Activated CD8-positive, alpha-beta memory T cell treated with anti-CD3 and anti-CD28 coated beads for 4 hours (primary cell): ENCODE measurements at places on chromosomes 1 and 21.

- DNase-seq: no peak
Measured at GRCh38 chr1:119884711-119885110, 11.6 kb downstream of the ADAM30 start.

- DNase-seq: no peak
Measured at GRCh38 chr21:33315946-33316710, 8.6 kb upstream of the IFNAR1 start.

GRCh38 chr1:32485554-32486255 is 20.8 kb downstream of the ZBTB8B start:
- no peak for DNase-seq

- DNase-seq: no peak
Measured at GRCh38 chr1:100458661-100459357, 79.1 kb upstream of the GPR88 start.

DNA sequence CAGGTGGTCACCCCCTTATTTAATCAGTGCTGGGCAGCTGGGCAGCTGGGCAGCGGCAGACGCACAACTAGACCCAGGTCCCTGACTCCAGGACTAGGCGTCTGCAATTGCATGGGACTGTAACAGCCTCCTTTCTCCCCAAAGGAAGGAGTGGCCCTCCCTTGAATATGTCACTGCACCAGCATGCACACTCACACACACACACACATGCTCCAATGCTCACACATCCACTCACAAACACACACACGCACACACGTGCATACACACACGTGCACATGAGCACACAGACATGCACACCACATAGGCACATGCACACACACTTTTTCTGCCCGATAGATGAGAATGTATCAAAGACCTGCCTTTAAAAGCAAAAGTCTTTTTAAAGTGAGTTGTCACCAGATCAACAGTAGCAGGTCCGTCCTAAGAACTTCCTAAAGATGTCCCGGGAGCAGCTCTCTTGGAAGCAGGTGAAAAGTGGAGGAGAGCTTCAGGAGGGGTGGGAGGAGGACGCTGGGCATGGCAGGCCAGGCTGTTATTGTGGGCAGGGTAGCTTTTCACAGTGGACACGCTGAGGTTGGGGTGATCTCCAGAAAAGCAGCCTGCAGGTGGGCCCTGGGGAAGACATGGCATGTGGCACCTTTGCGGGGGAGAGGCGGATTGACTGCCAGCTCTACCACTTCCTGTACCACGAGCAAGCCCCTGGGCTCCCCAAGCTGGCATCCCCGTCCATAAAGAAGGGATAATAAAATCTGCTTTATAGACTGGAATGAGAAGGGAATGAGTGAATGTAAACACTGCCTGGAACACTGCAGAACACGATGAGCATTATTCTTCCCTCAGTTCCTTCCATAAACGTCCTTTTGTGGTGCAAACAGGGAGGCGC is 1.7 kb downstream of the PDE9A start:
- no peak for DNase-seq

DNA sequence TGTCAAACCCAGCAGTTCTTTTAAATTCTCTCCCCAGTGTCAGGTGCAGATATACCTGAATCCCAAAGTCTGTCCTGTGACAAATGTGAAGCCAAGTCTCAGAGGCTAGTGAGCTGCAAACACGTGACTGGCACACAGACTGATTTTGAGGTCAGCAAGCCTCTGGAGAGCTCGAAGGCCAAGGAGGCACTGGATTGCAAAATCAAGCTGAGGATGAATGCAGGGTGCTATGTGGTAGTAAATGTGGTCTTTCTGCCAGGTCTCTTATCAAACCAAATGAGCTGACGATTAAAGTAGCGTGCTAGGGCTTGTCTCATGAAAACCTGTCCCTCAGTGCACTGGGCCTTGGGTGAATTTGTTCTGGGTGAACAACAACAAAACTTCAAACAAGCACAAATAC is 20.6 kb downstream of the GPR3 start:
- DNase-seq: no peak

GRCh38 chr1:203214871-203215270 is 14.6 kb downstream of the CHIT1 start:
- no peak for DNase-seq

DNA sequence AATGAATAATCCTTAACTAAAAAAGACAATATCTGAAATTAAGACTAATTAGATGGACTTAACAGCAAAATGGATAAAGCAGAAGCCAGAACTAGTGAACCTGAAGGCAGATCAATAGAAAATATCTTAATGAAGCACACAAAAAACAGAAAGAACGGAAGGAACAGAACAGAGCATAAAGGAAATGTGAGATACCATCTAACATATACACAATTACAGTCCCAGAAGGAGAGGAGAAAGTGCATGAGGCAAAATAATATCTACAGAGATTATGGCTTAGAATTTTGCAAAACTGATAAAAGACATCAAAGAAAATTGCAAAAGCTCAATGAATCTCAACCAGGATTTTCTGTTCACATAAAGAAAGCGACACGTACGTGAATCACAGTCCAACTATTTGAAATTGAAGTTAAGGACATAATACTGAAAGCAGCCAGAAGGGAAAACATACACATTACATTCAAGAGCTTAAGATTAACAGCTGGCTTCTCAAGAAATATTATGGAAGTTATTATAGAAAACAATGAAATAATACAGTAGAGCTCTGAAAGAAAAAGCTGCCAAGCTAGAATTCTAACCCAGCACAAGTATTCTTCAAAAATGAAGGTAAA is 182.0 kb downstream of the CDC42BPA start:
- no peak for DNase-seq

GRCh38 chr1:182301467-182302198 is 90.0 kb downstream of the GLUL start:
- DNase-seq: no peak

- DNase-seq: no peak
Measured at GRCh38 chr21:33937931-33938339, 22.3 kb upstream of the ATP5PO start.

- no peak for DNase-seq
Measured at GRCh38 chr1:180560868-180561600, 2.3 kb downstream of the OVAAL start.

- no peak for DNase-seq
Measured at GRCh38 chr1:201552941-201553351, 14.0 kb downstream of the NAV1 start.

DNA sequence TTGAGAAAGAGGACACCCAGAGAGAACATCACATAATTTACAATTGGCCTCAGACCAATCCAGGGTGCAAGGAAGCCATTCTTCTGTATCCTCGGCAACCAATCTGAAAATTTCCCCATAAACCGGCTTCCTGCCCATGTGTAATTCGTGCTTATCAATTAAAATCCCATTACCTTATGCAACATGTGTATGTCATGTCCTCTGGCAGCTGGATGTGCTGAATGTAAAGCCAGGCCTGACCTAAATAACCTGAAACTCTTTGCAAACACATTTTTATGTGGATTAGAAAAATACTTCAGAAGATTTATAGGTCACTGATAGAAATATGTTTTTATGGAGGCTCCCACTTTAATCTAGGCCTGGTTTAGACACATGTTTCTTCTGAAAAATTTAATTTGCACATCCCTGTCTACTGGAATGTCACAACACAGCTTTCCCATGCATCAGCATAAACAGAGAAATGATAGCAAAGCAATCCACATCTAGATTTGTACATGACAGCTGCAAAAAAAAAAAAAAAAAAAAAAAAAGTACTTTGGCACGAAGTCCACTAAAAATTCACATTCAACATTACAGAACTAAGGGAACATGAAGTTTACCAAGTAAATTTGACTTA is 69.4 kb upstream of the SAMSN1 start:
- no peak for DNase-seq

DNA sequence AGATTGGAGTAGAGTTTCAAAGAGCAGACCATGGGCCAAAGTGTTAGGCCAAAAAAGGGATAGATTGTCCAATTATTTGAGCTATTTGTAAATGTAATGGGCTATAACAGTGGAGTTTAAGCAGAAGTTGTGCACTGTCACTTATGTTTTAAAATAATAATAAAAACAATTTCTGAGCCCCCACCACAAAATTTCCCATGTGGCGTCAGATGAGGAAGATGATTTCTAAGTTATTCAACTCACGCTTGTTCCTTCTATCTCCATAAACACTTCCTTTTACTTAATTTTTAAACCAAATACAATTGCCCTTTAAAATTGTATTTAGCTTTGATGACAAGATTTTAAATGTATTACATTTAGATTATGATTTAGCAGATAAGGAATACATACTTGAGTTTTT is 330.0 kb downstream of the PTPRC start:
- no peak for DNase-seq

DNA sequence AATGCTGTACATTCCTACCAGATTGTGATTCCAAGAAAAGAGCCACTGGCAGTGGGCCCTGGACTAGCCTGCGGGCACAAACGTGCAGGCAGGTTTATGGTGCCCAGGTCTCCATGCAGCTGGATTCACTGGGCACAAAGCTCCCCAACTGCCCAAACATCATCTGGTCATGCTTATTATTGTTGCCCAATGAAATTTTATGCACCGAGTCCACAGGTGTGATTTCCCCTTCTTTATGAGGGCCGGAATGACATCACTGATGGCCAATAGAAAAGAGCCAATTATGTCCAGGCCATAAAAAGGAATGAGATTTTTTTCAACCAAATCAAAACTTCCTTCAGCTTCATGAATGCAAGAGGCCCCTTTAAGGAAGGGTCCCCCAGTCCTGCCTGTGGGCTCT is 66.2 kb downstream of the ERI3 start:
- DNase-seq: no peak

DNA sequence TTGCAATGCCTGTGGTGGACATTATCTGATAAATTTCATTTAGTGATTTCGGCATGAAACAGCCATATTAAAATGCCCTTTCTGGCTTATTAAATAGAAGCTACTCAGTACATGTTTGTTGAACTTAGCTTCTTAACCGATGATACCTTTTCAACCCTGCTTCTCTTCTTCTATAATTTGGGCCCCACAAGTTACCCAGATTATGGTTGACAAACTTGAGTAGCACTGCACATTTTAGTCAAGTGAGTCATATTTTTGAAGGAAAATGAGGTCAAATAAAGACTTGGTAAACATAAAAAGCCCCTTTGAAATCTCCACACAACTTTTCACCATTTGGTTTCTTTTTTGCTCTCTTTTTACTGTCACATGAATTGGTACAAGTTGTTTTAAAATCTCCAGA is 33.8 kb downstream of the GIPC2 start:
- DNase-seq: no peak

DNA sequence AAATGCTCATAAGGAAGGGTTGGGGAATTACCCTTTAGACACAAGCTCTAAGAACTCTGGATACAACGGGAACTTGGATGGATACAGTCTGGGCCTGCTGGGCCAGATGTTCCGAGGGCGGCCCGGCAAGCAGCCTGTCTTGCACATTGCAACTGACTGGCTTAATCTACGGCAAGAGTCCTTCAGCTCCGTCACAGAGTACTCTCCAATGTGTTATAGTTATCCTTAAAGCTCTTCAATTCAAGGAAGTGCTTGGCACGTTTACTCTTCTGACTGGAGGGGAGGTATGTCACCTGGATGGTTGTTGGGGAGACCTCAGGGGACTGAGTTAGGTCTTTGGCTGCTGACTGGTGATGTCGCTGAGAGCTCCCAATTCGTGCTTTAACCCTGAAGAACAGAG is 1.1 kb upstream of the CFAP141 start:
- DNase-seq: no peak

- DNase-seq: no peak
Measured at GRCh38 chr21:43331962-43332828, 94.7 kb downstream of the SIK1 start.

- no peak for DNase-seq
Measured at GRCh38 chr1:54699936-54700525, 15.6 kb upstream of the TTC4 start.

- no peak for DNase-seq
Measured at GRCh38 chr1:174747613-174748012, 252.1 kb upstream of the CACYBP start.

DNA sequence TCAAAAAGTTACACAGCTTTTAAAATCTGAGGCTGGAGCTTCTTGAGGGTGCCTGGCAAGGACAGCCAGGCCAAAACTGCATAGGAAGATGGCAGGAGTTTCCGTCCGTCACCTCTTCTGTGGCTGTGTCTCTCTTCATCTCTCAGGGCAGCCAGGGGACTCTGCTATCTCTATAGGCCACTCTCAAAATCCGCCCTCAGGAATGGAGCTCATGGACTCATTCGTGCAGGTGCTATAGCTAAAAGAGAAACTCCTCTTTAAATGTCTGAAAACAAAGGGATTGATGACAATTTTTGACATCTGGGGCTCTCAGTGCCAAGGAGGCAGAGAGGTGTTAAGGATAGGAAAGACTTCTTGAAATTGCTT is 27.2 kb downstream of the OVAAL start:
- DNase-seq: no peak

- DNase-seq: no peak
Measured at GRCh38 chr1:248886237-248886895, 19.7 kb upstream of the PGBD2 start.

DNA sequence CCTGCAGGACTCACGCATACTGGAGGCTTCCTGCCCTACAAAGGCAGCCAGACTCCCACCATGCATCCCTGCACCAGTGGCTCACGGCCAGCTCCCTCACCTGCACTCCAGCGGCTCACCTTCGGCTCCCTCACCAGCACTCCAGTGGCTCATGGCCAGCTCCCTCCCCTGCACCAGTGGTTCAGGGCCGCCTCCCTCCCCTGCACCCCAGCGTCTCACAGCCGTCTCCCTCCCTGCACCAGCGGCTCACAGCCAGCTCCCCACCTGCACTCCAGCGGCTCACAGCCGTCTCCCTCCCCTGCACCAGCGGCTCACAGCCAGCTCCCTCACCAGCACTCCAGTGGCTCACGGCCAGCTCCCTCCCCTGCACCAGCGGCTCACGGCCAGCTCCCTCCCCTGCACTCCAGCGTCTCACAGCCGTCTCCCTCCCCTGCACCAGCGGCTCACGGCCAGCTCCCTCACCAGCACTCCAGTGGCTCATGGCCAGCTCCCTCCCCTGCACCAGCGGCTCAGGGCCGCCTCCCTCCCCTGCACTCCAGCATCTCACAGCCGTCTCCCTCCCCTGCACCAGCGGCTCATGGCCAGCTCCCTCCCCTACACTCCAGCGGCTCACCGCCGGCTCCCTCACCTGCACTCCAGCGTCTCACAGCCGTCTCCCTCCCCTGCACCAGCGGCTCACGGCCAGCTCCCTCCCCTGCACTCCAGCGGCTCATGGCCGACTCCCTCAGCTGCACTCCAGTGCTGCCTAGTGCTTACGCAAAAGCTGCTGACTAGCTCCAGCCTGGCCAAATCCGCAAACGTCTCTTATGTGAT is 324.5 kb downstream of the NPHP4 start:
- no peak for DNase-seq

DNA sequence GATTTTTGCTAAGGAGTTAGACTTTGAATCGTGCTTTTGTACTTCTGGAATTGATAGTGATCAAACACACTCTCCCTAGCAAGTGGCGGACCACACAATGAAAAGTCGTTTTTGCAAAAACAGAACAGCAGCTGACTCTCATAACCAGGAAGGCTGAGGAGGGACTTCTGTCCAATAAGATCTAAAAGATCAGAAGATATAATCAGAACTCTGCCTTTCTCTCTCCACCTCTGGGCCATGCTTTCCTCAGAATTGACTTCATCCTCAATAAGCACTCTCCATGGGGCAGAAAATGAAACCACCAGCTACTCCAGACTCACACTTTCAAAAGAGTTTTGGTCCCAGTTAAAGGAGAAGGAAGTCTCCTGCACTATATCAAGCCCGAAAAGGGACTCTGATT is 55.3 kb upstream of the SAMD13 start:
- DNase-seq: no peak
